ENCODE measurements at places on chromosomes 7 and 10. TPM values are rescaled to one million over a fixed set of nuclear protein-coding genes. Genes with fewer than 3 reads are reported as not detected.

The HTRA1 gene
- 412 TPM for polyA plus RNA-seq

GRCh38 chr7:96169439-96169838, 152.5 kb downstream of the SLC25A13 start:
- H3K36me3 ChIP-seq = peaks cover 6% of the 10 kb centered on the region
- H3K4me3 ChIP-seq = no peak overlapping the region
- H3K27me3 ChIP-seq = no peaks in the 10 kb centered on the region
- no peak for DNase-seq
- H3K4me1 ChIP-seq = peaks cover 3% of the 10 kb centered on the region

- H3K27ac ChIP-seq = no peak overlapping the region
- DNase-seq = no peak
- H3K27me3 ChIP-seq = peaks cover 4% of the 10 kb centered on the region
- H3K36me3 ChIP-seq = no peaks in the 10 kb centered on the region
- peaks cover 13% of the 10 kb centered on the region for H3K4me1 ChIP-seq
Measured at GRCh38 chr10:6915307-6915706, 335.2 kb upstream of the PRKCQ start.

DNA sequence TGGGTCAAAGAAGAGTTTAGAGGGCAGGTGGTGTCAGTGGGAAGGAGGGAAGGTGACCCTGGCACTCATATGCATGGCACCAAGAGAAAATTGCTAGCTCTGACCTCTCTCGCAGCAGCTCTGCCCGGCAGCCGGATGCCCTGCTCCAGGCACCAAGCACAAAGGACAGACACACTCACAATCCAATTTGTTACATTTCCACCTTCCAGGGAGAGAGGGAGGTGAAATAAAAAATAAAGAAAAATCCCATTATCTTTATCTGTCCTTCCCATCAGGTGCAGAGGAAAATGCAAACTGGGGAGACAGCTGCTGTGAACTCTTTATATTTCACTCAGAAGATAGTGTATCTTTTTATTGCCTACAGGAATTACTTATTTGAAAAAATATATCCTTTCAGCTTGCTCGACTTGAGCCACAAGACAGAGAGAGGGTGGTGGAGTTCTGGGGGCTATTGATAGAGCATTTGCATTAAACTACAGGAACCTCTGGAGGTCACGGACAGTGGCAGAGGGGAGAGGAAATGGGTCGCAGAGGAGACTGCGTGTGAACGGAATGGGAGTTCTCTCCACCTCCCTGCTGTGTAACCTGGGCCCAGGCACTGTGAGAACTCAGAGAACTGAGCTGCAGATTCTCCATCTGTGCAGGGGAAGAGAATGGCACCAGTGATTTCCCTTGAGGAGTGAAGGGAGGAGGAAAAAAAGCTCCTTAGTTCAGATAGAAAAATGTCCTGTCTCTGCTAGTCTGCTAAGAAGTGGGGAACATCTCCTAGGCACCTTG, 421.4 kb downstream of the PLXNA4 start:
- no peak for DNase-seq
- no peaks in the 10 kb centered on the region for H3K36me3 ChIP-seq
- H3K27me3 ChIP-seq = peaks cover 50% of the 10 kb centered on the region

- no peak overlapping the region for H3K27ac ChIP-seq
- no peaks in the 10 kb centered on the region for H3K27me3 ChIP-seq
- H3K4me1 ChIP-seq = peaks cover 3% of the 10 kb centered on the region
- H3K4me3 ChIP-seq = no peak overlapping the region
Measured at GRCh38 chr10:34780818-34781380, 34.2 kb downstream of the PARD3 start.

The COMTD1 gene
- polyA plus RNA-seq = 6.8 TPM

The TMEM184A gene
- polyA plus RNA-seq = 15.6 TPM

GRCh38 chr10:35316218-35316967, 19.9 kb upstream of the CCNY start:
- H3K36me3 ChIP-seq = peaks cover 3% of the 10 kb centered on the region
- H3K27ac ChIP-seq = no peak overlapping the region
- H3K27me3 ChIP-seq = no peaks in the 10 kb centered on the region

The CYP2E1 gene
- 0.77 TPM for polyA plus RNA-seq

The PRKG1 gene
- 0.30 TPM for polyA plus RNA-seq

The AFAP1L2 gene
- 40.4 TPM for polyA plus RNA-seq

The EEPD1 gene
- 2.6 TPM for polyA plus RNA-seq

The CNTNAP2 gene
- 2.2 TPM for polyA plus RNA-seq

- no peaks in the 10 kb centered on the region for H3K36me3 ChIP-seq
- peaks cover 25% of the 10 kb centered on the region for H3K4me1 ChIP-seq
- no peak for DNase-seq
- H3K4me3 ChIP-seq = no peak overlapping the region
- H3K27ac ChIP-seq = no peak overlapping the region
Measured at GRCh38 chr7:232410-233248, 40.3 kb downstream of the FAM20C start.

The CARD11 gene
- 4.1 TPM for polyA plus RNA-seq

DNA sequence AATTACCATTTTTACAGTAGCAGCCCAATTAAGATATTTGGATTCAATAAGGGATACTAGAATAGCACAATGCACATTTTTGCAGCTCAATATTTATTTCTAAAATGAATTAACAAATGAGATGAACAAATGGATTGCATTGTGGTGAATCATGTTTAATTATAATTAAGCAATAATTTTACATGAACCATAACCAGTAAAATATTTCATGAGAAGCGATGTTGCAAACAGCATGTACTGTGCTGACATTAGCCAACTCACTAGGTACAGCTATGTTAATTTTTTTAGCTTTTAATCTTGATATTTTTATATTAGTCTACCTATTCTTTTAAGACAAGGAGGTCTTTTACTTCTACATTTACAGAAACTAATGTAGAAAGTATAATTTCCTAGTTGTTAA, 399.1 kb upstream of the AKR1E2 start:
- DNase-seq = no peak
- H3K4me1 ChIP-seq = no peaks in the 10 kb centered on the region
- H3K27ac ChIP-seq = no peak overlapping the region

- no peaks in the 10 kb centered on the region for H3K36me3 ChIP-seq
- no peak overlapping the region for H3K27ac ChIP-seq
- DNase-seq = no peak
Measured at GRCh38 chr7:68158686-68159295, 1162.2 kb downstream of the TYW1 start.

The GARIN1A gene
- 1.1 TPM for polyA plus RNA-seq

DNA sequence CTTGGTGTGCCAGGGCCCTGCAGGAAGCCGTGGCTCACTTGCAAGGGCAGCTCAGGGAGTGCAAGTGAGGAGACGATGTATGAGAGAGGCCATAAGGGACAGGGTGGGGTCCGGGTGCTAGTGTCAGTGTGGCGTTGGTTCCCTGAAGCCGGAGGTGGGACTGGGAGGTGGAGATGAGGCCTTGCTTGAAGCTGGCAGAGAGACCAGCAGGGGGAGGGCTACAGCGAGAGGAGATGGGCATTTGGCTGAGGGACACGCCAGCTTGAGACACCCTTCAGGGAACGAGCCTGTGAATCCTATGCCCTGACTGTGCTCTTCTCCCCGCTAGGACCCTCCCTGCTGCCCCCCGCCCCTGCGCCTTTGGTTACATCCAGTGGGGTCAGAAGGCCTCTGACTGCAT, 529.1 kb downstream of the TCERG1L start:
- no peaks in the 10 kb centered on the region for H3K4me1 ChIP-seq
- H3K4me3 ChIP-seq = no peak overlapping the region
- H3K36me3 ChIP-seq = no peaks in the 10 kb centered on the region

The PLEKHA8 gene
- 9.6 TPM for polyA plus RNA-seq

DNA sequence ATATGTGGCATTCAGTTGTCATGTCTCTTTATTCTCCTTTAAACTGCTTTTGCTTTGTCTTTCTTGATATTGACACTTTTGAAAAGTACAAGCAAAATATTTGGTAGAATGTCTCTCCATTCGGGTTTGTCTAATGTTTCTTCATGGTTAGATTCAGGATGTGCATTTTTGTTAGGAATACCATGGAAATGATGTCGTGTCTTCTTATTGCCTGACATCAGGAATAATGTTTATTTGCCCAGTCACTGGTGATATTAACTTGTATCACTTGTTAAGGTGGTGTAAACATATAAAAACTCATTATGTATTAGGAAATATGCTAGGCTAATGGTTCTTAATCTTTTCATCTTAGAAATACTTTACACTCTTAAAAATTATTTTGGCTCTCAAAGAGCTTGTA, 43.4 kb downstream of the CDK1 start:
- H3K36me3 ChIP-seq = no peaks in the 10 kb centered on the region
- no peak overlapping the region for H3K27ac ChIP-seq
- no peak for DNase-seq

DNA sequence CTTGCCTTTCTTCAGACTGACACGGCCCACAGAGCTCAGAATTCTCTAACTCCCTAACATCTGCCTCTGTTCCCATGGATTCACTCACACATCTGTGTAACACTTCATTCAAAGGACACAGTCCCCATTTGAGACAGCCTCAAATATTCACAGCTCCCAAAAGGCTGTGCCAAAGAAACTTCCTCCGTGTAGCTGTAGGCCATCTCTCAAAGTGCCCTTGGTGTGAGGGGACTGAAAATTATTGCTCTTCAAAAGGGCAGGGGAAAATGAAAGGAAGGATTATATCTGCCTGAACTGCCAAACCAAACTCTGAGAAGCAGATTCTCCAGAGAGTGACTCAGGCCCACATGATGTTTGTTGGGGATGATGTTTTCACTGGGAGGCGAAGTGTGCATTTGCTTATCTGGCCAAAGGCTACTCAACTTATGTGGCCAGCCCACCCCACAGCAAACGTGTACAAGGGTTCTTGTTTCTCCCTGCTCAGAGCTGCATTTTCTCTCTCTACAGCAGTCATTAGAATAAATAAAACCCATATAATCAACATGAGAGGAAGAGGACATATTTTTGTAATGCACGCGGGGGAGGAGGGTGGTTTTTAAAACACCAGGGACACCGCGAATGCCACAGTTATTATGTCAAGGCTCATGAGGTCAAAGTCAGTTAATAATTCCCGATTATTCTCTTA, 302.4 kb upstream of the NFE2L3 start:
- H3K4me1 ChIP-seq = peaks cover 7% of the 10 kb centered on the region
- no peak overlapping the region for H3K4me3 ChIP-seq
- H3K27ac ChIP-seq = no peak overlapping the region

DNA sequence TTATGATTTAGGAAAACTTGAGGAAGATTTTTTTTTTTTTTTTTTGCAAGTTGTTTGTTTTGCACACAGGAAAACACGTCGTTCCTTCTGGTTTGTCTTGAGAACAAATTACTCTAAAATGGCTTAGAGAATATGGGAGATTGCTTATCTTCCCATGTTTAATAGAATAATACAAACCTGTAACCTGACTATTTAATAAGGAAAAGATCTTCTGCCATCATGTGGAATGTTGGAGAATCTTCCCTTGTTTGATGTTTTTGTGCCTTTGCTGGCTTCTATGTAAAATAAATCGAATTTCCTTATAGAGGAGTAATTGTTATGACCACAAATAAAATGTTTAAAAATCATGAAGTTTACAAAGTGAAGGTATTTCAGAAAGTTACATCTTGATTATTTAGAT, 818.8 kb downstream of the GATA3 start:
- no peak for DNase-seq
- H3K27me3 ChIP-seq = no peaks in the 10 kb centered on the region
- H3K4me3 ChIP-seq = no peak overlapping the region
- H3K36me3 ChIP-seq = no peaks in the 10 kb centered on the region

The STOX1 gene
- polyA plus RNA-seq = 0.14 TPM

The OR6B1 gene
- polyA plus RNA-seq = not detected

The TRDMT1 gene
- 2.3 TPM for polyA plus RNA-seq

DNA sequence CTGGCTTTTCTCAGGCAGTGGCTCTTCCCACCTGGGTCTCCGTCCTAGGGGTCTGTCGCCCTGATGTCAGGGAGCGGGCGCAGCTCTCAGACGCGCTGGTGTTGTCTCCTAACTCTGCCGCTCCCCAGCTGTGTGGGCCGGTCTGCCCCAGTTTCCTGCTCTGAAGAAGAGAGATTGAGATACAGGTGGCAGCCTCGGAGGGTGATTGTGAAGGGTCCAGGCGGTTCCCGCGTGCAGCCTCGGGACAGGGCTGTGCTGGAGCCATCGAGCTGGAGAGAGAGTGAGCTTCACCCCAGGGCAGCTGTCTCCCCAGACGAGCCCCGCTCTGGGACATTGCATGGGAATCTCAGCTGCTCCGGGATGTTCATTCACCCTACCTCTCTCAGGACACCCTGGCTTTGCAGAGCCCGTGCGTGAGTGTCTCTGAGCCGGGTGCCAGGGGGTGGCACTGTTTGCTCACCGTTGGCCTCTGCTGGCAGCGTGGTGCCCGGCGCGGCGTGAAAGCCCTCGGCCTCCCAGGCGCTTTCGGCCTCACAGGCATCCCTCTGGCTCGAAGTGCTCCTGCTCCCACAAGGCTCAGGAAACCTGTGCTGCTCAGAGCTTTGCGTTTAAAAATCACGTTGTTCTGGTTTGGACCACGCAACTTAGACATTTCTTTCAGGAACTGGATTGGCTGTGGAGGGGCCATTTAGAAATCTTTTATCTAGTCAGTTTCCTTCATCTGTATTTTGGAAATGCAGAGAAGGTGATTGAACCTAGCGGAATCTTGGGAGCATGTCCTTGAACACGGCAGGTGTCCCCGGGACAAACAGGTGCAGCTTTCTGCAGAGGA, 33.8 kb upstream of the ZFAND2A start:
- no peak overlapping the region for H3K4me3 ChIP-seq
- peaks cover 21% of the 10 kb centered on the region for H3K27me3 ChIP-seq
- no peak for DNase-seq
- no peak overlapping the region for H3K27ac ChIP-seq
- peaks cover 3% of the 10 kb centered on the region for H3K4me1 ChIP-seq

DNA sequence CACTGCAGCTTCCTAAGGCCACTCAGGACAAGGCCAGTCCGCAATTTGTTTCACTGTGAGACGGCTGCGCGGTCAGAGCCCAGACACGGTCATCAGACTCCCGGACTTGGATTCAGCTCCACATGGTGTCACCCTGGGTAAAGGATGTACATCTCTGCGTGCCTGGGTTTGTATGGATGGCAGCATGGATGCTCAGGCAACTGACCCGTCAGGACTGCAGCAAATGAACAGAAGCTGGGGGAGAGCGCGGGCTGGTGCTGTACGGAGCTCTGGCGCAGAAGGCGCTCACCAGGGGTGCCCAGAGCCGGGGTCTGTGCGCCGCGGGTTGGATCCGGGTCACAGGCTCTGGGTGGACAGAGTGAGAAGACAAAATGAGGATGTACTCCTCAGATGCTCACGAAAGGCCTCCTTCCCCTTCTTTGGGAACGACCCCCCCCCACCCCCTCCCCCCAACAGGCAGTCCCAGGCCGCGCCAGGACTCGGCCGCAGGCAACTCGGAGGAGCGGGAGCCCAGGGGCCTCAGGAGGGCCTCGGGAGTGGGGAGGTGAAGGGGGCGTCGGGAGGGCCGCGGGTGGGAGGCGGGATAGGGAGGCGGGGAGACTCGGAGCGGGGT, 92.4 kb downstream of the CXCL12 start:
- no peak for DNase-seq
- peaks cover 16% of the 10 kb centered on the region for H3K27me3 ChIP-seq
- H3K36me3 ChIP-seq = no peaks in the 10 kb centered on the region
- H3K4me3 ChIP-seq = no peak overlapping the region
- no peak overlapping the region for H3K27ac ChIP-seq

GRCh38 chr7:2120251-2120660, 112.5 kb downstream of the MAD1L1 start:
- no peaks in the 10 kb centered on the region for H3K36me3 ChIP-seq
- DNase-seq = no peak
- H3K27ac ChIP-seq = no peak overlapping the region
- H3K27me3 ChIP-seq = no peaks in the 10 kb centered on the region
- H3K4me1 ChIP-seq = peaks cover 27% of the 10 kb centered on the region

Data from keratinocyte (primary cell).